ENCODE measurements at places on chromosomes 16 and 17.

DNA sequence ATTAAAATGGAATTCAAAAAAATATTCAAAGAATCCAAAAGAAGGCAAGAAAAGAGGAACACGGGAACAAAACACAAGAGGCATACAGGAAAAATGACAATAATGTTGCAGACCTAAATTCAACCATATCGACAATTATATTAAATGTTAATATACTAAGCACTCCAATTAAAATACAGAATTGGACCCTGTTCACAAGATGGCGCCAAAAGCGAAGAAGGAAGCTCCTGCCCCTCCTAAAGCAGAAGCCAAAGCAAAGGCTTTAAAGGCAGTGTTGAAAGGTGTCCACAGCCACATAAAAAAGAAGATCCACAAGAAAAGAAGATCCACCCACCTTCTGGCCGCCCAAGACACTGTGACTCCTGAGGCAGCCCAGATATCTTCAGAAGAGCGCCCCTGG lies 6.3 kb upstream of the XAF1 start:
- peak; percentile 40 for DNase-seq

GRCh38 chr16:54373534-54374520 lies 87.2 kb upstream of the IRX3 start:
- DNase-seq = peak; percentile 53

- DNase-seq = no peak
These were observed 78.8 kb upstream of the RPRML start for GRCh38 chr17:47057830-47058229.

- DNase-seq = peak; percentile 98
These were observed at the start of gene RPL13 for GRCh38 chr16:89560378-89561141. TSS of gene RPL13 (plus strand) at chr16:89560682. CDS start at chr16:89560960, 278 bp downstream.

DNA sequence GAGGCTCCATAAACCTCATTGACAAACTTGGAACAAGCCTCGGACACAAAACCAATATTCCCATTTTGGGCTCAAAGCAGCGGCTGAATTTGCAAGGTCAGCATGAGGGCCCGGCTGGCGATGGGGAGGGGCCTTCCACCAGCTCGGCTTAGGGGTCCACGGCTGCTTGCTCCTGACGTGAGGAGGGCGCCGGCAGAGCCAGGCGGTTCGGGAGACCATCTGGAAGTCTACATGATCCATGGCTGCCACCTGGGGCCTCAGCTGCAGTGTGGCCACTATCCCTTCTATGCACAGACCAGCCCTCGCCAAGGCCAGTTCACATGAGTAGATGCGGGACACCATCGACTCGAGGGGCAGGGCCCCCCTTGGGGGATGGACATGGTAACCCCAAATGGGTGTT lies 39.1 kb downstream of the NDEL1 start:
- DNase-seq = no peak

DNA sequence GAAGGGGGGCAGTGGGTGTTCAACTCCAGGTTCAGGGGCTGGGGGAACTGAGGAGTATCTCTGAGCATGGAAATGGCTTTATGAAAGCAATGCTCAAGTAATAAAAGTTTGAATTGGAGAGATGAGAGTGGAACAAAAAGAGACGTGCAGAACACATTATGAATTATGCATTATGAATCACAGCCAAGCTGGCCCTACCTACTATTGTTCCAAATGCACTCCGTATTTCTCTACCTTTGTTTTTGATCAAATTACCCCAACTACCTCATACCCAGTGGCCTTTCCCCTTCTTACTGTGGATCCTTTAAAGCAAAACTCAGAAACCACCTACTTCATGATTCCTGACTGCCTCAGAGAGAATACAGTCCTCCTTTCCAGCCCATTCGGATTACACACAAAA lies 38.1 kb downstream of the TEKT3 start:
- DNase-seq = no peak

- DNase-seq = no peak
These were observed 19.9 kb downstream of the GGA3 start for GRCh38 chr17:75241502-75241901.

- no peak for DNase-seq
These were observed 55.1 kb downstream of the RPTOR start for GRCh38 chr17:80599546-80600305.

- peak; percentile 36 for DNase-seq
These were observed 1.2 kb downstream of the CYBC1 start for GRCh38 chr17:82449131-82449882.

DNA sequence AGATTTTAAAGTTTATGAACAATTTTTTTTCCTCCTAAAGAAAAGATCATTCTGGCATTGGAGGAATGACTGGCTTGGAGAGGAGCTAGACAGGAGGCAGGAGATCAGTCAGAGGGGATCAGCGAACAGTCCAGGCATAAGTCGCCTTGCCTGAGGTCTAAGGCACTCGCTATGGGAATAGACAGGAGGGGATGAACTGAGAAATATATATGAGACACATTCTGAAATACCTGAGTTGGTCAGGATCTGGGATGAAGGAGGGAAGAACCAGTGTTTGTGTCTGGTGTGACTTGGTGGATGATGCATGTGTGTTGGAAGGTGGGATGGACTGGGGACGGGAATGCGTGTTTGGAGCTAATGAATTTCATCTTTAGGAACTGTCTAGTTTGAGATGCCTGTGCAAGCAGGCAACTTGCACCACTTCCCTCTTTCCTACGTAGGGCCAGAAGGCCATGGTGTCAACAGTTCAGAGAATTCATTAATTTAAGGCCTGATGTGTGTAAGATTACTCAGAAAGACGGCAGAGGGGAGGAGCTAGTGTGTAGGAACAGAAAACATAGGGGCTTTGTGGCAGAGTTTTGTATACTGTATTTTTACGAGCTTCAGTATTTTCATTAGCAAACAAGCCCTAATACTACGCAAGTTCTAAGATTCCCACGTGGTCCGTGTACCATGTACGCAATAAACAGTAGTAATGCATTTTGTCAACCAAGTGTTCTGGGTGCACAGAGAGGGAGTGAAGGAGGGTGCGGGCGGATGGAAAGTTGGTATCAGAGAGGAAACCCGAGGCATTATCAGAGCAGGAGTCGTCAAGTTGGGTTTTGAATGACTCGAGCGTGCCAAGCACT lies 825 bp downstream of the HEATR6 start:
- DNase-seq = peak; percentile 72

DNA sequence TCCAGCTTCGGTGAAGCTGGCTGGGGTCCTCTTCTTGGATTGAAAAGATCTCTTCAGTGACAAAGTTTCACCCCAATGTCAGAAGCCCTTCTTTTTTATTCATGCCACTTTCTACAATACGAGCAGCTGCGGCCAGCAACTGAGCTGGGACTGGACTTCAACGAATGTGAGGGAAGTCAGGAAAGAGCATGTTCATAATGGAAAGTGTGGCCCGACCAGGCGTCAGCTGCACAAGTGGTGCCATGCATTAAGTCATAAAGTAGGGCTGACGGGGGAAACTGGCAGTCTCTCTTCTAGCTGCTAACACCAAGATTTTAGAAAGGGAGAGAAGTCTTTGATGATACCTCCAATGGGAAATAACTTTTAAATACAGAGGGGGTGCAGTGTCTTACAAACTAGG lies 192.6 kb downstream of the PARN start:
- no peak for DNase-seq

DNA sequence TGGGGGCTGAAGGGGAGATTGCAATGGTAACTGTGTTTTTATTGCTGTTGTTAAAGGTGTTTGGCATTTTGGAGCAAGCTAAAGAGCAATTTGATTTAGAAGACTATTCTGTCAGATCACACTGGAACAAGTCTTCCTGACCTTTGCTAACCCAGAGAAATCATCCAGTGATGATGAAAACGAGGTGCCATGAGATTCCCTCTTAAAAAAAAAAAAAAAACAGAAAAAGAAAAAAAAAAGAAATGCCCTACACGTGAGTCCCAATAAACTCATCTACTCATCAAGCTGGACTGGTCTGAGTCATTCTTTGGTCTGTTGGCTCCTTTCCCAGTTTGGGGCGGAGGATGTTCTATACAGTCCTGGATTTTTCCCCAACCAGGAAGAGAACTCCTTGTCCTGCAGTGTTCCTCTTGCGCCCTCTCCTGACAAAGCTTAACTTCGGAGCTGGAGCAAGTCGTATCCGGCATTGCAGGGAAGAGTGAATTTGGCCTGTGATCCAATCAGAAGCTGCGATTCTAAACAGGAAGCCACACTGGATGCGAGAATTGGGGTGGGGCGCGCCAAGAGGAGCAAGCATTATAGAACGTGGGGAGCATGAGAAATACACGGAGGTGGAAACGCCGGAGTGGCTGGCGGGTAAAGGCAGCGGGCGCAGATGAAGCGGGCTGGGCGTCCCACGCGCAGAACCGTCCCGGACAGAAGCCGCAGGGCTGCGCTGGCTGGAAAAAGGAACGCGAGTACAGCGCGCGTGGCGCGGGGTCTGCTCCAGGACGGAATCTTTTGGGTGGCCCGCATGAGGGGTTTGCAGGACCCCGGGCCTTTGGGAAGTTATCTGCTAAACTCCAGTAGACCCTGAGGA lies 22.4 kb upstream of the CRYM start:
- peak; percentile 97 for DNase-seq

- DNase-seq = no peak
These were observed 4.3 kb downstream of the SPATA2L start for GRCh38 chr16:89697161-89697615.

DNA sequence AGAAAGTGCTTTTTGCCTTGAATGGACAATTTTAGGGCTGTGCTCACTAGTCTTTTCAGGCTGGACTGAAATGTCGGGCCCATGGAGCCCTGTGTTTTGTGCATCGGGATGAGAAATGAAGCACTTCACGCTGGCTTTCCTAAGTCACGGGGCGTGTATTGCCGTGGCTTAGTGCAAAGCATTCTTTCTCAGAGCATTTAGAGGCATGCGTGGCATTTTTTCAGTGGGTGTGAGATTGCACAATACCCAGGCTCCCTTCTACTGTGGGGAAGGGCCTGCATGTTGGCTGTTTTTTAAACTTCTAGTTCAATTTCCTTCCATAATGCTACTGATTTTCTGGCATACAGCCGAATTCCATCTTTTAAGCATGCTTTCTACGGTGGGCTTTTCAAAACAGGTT lies 12.6 kb upstream of the POLR3E start:
- no peak for DNase-seq

- DNase-seq = peak; percentile 25
These were observed 137.2 kb downstream of the UTP18 start for GRCh38 chr17:51397361-51398127.

- DNase-seq = no peak
These were observed 9.9 kb upstream of the KDM8 start for GRCh38 chr16:27193300-27193990.

GRCh38 chr17:65430209-65430833 lies 131.1 kb downstream of the AXIN2 start:
- no peak for DNase-seq

- no peak for DNase-seq
These were observed 5.2 kb upstream of the SYNRG start for GRCh38 chr17:37614391-37614790.

DNA sequence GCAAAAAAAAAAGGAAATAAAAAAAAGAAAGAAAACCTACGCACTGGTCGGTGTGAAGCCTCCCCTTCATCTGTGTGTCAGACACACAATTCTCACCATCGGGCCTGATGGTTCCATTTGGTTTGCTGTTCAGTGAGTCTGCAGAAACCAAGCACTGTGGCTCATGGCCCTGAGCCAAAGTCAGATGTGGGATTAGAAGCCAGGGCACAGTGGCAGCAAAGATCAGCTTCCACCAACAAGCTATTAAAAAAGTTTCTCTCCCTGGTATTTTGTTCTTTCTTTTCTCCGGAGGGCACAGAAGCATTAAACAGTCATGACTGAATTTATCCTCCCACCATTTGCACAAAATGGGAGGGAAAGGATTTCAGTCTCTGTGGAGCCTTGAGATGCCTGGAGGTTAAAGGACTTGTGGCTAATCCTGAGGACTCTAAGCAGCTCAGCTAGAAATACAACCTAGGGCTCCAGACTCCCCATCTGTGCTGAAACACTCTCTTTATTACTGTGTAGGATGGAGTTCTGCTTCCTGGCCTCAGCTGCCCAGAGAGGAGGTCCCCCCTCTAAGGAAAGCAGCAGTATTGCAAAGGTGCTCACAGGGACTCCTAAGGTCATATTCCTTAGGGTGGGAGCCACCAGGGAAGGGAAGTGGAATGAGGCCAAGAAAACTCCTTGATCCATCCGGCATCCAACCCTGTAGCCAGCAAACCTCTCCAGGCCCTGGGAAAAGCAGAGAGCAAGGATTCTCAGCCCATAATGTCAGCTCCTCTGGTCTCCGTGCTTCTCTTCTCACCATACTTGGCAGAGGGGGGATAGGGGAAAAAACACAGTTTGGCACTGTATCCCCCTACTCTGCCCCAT lies 28.2 kb downstream of the SLC39A11 start:
- no peak for DNase-seq

GRCh38 chr16:56518425-56518824 lies 1.4 kb downstream of the BBS2 start:
- DNase-seq = no peak

GRCh38 chr17:17742133-17742621 lies 60.9 kb downstream of the RAI1 start:
- no peak for DNase-seq

- DNase-seq = no peak
These were observed 640.1 kb upstream of the CDH8 start for GRCh38 chr16:62676306-62676705.
